ENCODE measurements at places on chromosomes 2 and 18.

- H3K4me3 ChIP-seq: no peak overlapping the region
- peaks cover 8% of the 10 kb centered on the region for H3K4me1 ChIP-seq
- no peak for DNase-seq
- H3K27me3 ChIP-seq: peaks cover 60% of the 10 kb centered on the region
- no peaks in the 10 kb centered on the region for H3K36me3 ChIP-seq
- H3K27ac ChIP-seq: no peak overlapping the region
These were observed 2.9 kb downstream of the SPTBN1 start for GRCh38 chr2:54459037-54459441.

- no peaks in the 10 kb centered on the region for H3K36me3 ChIP-seq
- no peak overlapping the region for H3K4me3 ChIP-seq
- DNase-seq: no peak
- no peak overlapping the region for H3K27ac ChIP-seq
- no peaks in the 10 kb centered on the region for H3K4me1 ChIP-seq
These were observed 5.1 kb downstream of the SDC1 start for GRCh38 chr2:20219763-20220380.

DNA sequence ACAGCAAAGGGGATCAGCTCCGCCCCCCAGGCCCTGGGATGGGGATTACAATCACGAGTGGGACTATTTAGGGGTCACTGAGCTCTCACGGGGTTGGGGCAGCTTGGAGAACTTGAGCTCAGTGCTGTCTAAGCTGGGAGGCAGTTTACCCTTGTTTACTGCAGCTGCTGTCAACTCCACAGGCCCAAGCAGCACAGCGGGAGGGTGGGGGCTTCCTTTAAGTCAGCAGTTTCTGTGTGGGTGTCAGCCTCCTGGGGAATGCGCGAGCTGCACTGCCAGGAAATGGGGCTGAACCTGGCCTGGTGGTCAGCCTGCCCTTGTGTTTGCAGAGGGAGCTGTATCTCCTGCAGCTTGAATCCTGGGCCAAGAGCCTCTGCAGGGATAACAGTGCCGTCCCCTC lies 29.8 kb downstream of the TOGARAM2 start:
- H3K4me3 ChIP-seq: no peak overlapping the region
- DNase-seq: no peak

- H3K36me3 ChIP-seq: no peaks in the 10 kb centered on the region
- H3K27ac ChIP-seq: no peak overlapping the region
- DNase-seq: no peak
- no peaks in the 10 kb centered on the region for H3K4me1 ChIP-seq
These were observed 270.1 kb upstream of the STON1 start for GRCh38 chr2:48259811-48260210.

- no peak overlapping the region for H3K27ac ChIP-seq
- H3K27me3 ChIP-seq: no peaks in the 10 kb centered on the region
- DNase-seq: no peak
- H3K4me3 ChIP-seq: no peak overlapping the region
- H3K4me1 ChIP-seq: peaks cover 6% of the 10 kb centered on the region
These were observed 12.4 kb upstream of the ZFP36L2 start for GRCh38 chr2:43238813-43239212.

Data from activated T-helper 2 cell treated with anti-CD3 and anti-CD28 coated beads, Interferon-gamma antibody, Interleukin-2, Interleukin-4, amounts not matched to agents 10 μg/mL and 5 μg/mL and 100 μg/mL, durations not matched to agents 14 hours and 24 hours and 36 hours (primary cell).